Fibroblast of upper back skin (primary cell): ENCODE measurements at places on chromosomes 11 and 22.

- DNase-seq = no peak
Measured at GRCh38 chr11:82750643-82751139, 17.0 kb upstream of the FAM181B start.

DNA sequence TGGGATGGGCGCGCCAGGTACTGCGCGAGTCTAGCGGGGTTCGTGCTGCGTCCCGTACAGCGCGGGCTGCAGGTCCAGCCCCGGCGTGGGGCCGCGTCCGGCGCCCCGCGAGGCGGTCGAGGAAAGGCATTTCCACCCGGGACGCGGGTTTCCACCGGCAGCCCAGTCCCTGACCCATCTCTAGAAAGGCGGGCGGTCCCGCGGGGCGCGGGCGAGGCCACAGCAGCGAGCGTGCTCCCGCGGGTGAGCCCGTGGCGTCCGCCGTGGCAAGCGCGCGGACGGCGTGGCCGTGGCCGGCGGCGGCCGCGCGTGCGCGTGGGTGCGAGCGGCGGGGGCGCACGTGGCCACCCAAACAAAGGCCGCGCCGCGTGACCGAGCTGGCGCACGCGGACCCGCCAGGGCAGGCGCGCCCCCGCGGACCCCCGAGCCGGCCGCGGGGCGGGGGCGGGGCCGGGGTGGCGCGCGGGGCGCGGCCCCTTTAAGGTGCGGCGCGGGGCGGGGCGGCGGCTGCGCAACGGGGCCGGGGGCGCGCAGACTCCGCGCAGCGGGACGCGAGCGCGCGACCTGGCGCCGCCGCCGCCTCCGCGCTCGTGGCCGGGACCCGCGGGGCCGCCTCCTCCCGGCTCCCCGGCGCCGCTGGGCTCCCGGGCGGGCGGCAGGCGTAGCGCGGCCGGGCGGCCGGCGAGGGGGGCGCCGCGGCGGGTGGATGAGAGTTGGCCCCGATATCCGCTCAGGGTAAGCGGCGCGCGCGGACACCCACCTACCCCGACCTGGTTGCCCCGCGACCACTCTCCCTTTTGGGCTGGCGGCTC is 39.3 kb upstream of the CELSR1 start:
- peak; percentile 36 for DNase-seq

DNA sequence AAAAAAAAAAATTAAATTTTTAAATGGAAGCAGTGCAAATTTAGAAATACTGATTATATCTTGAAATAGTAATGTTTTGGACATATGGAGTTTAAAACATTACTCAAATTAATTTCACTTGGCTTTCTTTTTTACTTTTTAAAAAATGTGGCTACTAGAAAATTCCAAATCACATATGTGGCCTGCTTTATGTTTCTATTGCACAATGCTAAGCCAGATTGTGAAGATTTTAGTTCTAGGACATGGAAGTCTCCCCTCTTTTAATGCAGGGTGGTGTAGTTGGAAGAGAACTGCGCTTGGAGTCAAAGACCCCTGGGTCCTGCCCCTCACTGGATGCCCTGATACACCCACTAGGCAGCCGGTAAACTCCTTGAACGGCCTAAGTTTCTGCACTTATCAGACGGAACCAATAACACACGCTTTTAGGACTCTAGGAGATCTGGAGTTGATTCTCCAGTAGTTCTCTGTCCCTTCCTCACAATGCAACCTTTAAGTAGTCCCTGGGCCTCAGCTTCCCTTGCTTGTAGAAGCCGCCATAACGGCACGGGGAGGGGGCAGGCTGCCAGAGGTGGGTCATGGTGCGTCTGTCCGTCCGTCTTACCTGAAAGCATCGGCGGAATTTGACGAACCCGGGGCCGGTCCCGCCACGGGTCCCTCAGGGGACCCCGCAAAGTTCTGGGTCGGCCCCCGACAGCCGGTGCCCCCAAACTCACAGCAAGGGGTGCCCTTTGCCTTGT is 505 bp downstream of the FAM227A start:
- DNase-seq = peak; percentile 14

GRCh38 chr22:32646476-32646875 is 155.0 kb upstream of the TIMP3 start:
- no peak for DNase-seq

- DNase-seq = no peak
Measured at GRCh38 chr11:124863137-124863825, 2.0 kb upstream of the ROBO3 start.

DNA sequence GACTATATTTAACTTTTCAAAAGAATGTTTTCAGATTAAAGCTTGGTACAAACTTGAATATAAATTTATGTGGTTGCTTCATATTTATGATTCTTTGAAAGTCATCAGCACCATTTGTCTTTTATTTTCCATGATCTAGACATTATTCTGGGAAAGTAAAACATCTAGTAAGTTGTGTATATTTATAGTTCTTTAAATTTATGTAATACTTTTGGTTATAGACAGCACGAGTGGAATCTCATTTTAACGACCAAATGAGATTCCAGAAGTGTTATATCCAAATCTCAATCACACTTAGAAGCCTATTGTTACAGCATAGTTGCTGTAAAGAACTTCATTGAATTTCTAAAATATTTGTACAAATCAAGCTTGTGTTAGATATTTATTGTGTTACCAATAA is 212.3 kb downstream of the DDX10 start:
- no peak for DNase-seq

DNA sequence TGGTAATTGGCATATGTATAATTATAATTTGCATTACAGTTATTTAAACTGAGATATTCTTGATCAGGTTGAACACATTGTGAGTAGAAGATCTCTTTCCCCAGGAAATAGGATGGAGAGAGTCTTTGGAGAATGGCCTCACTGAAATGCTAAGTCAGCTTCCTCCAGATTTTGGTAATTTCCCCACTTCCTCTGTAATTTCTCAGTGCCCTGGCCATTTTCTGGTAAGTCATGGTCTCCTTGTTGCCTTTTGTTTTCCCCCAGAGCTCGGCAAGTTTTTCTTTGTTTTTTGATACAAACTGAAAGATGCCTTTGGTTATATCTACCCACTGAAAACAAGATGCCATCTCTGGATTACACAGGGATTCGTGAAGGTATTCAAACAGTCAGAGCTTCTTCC is 12.8 kb upstream of the FBXO3 start:
- no peak for DNase-seq

DNA sequence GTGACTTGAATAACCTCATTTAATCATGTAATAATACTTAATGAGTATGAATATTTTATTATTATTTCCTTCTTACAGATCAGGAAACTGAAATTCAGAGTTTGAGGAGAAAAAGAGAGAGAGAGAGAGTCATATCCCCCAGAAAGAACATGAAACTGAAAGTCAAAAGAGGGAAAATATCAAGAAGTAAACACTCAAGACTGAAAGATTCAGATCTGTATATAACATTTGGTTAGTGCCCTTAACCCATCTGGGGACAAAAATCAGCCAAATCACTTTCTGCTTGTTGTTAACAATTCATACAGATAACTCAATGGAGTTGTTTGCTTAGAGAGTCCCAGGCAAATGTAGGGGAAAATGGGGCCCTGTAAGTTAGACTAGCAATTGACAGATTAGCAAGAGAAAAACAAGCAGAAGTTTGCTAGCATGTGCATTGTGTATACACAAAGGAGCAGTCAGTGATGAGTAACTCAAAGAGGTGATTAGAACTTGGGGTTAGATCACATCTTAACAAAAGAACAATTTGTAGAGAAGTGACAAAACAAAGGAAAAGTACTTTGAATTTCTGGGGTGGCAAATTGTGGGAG is 25.9 kb upstream of the MMP13 start:
- DNase-seq = no peak

GRCh38 chr11:72338741-72339140 is 94.8 kb upstream of the PHOX2A start:
- peak; percentile 71 for DNase-seq

GRCh38 chr22:28014211-28015045 is 95.4 kb upstream of the PITPNB start:
- no peak for DNase-seq
